GM19239 (cell line): ENCODE measurements at places on chromosomes 11 and 22.

DNA sequence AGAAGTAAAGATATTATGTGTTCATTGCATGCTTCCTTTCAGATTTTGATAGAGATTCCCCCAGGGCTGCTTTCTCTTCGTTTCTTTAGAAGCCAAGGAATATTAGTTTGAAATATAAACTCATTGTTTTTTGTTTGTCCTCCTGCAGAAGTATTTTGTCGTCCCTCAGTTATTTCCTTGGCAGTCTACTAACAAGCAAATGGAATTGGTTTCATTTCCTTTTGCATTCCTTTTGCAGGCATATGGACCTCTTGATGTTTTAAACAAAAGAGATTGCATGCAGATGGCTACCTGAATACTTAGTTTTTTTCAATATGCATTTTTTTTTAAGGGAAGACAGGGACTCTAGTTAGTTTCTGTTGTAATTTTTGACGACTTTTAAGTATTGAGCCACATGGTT is 62.2 kb downstream of the BCL2L13 start:
- no peak for DNase-seq

DNA sequence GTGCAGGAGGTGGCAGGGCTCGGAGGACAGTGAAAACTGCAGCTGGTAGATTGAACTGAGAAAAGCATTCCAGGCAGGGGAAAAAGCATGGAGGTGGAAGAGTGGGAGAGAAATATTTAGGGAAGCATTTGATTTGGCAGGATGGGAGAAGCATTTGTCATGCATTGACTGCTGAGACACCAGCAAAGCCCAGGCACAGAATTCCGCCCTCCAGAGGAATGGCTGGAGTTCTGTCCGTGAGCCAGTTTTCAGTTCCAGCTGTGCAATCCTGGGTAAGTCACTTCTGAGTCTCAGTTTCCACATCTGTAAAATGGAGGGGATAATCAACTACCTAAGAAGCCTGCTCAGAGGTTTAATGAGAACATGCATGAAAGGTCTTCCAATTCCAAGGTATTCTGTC is 4.3 kb upstream of the TSKU start:
- no peak for DNase-seq

- DNase-seq: no peak
Observed at GRCh38 chr22:19407649-19408606, 23.6 kb downstream of the HIRA start.

DNA sequence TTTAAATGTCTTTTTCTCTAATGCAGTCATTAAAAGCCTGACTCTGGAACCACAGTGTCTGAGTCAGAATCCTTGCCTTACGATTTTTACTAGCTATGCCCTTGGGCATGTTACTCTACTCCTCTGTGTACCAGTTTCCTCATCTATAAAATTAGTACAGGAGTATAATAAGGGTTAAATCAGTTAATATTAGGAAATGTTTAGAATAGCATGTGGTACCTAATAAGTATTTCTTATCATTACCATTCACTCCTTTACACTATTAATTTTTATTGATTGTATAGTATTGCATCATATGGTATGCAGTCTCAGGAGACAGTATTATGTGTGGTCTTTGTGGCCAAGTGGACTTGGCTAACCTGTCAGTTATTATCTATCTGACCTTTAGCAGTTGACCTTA is 68.2 kb downstream of the METTL15 start:
- no peak for DNase-seq

DNA sequence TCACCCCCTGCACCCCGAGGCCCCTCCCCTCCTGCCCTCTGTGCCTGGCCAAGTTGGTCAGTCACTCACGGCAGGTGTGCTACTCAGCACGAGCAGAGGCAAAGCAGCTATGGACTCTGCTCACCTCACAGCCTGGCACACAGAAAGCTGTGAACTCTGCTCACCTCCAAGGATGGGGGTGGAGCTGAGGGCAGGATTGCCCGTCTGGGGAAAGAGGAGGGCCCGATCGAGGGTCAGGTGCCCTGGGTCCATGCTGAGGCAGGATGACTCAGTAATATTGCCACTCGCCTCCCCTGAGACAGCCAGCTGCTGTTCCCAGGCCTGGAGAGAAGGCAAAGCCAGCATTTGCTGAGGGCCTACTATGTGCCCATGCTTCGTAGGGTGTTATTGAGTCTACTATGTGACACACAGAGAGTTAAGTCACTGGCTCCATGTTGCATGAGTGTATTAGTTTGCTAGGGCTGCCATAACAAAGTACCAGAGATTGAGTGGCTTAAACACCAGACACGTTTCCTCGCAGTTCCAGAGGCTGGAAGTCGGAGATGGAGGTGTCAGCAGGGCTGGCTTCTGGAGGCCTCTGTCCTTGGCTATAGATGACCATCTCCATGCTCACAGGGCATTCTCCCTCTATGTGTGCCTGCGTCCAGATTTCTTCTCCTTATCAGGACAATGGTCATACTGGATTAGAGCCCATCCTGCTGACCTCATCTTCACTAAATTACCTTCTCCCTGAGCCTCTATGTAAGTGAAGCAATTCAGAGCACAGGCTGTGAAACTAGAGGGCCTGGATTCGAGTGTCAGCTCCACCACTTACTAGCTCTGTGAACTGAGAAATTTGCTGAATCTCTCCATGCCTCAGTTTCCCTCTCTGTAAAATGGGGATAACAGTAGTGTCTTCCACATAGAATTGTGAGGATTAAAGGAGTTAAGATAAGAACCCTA is 13.2 kb upstream of the TSKU start:
- no peak for DNase-seq

DNA sequence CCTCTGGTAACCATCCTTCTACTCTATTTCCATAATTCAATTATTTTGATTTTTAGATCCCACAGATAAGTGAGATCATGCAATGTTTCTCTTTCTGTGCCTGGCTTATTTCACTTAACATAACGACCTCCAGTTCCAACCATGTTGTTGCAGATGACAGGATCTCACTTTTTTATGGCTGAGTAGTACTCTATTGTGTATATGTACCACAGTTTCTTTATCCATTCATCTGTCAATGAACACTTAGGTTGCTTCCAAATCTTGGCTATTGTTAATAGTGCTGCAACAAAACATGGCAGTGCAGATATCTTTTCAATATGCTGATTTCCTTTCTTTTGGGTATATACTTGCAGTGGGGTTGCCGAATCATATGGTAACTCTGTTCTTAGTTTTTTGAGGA is 286.4 kb upstream of the C11orf87 start:
- DNase-seq: no peak

DNA sequence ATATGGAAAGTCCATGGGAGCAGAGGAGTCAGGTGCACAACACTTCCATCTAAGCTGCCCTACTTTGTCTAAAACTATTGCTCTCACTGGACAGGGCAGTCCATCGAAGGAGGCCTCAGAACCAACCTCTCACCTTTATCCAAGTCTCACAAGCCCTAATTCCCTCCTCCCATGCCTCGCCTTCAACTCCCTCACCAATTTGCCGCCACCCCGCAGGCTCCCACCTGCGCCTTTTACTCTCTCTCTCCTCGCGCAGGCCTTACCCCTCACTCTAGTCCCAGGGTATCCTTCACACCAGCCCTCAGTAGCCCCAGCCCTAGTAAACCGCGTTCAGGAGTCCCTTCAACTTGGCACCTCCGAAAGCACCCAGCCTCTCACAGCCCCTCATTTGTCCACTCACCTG is 451 bp downstream of the FHIP1B start:
- DNase-seq: no peak

GRCh38 chr11:118057251-118058145 is 19.4 kb upstream of the TMPRSS4 start:
- DNase-seq: no peak

- DNase-seq: no peak
Observed at GRCh38 chr11:129323896-129324502, 51.6 kb upstream of the BARX2 start.

- DNase-seq: no peak
Observed at GRCh38 chr11:84799112-84799511, 828.0 kb downstream of the DLG2 start.

DNA sequence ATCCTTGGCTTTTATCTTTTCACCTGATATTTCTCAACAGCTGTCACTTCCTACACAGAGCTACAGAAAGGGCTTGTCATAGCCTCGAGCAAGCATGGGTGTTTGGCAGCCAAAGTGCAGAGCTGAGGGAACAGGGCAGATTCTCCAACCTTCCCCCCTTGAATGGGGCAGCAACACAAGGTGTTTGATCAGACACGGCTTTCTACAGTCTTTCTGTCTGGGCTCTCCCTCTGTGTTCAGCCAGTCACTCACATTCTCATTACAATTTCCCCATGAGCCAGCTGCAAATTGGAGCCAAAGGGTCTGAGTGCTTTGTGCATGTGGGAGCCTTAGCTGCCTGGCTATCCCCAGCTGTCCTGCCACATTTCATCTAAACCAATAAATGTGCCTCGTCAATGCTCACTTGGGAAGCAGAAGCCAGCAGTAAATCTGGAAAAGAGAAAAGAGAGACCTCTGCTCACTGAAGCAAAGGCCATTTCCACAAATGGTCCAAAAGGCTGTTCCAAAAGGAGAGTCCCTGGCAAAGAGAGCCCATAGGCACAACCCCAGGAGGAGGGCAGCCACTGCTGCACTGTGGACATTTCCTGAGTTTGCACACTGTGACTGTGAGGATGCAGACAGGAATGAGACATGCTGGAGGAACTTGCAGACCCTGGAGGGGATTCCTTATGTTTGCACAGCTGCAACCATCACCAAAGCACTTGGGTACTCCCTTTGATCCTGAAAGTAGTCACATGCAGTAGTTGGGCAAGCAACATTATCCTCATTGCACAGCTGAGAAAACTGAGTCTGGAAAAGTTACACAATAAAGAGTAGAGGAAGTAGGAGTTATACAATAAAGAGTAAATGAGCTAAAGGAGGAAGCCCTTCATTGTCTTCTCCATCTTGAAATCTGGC is 186.8 kb downstream of the FAM181B start:
- DNase-seq: no peak

DNA sequence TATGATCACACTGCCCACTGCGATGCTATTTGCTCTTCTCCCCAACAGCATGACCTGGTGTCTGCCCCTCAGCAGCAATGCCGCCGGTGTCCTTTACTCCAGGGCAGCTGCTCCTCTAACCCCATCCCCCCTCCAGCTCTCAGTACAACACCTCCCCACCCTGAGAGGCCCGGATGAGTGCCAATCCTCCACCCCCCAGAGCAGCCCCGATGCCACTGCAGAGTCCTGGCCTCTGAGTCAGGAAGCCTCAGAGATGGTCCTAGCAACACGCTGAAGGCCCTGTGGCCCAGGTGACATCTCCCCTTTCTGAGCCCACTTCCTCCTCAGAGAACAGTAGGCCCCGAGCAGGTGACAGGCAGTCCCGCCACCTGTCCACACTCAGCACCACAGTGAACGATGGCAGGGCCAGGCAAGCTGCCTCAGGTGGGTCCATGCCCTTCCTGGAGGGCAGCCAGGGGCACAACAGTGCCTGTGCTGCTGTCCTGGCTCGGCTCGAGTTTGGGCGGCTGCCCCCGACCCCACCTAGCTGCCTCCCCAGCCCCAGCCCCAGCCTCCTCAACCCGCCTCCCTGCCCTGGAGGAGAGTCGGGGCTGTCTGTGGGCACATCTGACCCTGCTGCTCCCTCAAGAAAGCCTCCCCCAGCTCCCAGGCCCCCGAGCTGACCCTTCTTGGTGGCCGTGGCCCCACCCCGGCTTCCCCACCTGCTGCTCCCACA is 3.9 kb upstream of the NDUFS8 start:
- DNase-seq: no peak

- DNase-seq: no peak
Observed at GRCh38 chr11:68763926-68764657, 12.8 kb upstream of the TESMIN start.

DNA sequence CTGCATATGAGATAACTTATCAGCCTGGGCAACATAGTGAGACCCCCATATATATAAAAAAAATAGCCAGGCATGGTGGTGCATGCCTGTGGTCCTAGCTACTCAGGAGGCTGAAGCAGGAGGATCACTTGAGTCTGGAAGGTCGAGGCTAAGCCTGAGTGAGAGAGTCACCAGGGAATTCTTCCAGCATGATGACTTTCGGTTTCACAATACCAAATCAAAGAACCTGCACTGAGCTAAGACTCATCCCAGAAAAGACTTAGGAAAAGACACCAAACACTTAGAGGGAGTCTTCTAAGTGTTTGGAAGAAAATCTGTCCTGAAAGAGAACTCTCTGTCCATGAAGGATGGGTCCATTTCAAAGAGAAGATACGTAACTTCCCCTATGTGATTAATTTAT is 12.7 kb downstream of the STK33 start:
- DNase-seq: no peak

DNA sequence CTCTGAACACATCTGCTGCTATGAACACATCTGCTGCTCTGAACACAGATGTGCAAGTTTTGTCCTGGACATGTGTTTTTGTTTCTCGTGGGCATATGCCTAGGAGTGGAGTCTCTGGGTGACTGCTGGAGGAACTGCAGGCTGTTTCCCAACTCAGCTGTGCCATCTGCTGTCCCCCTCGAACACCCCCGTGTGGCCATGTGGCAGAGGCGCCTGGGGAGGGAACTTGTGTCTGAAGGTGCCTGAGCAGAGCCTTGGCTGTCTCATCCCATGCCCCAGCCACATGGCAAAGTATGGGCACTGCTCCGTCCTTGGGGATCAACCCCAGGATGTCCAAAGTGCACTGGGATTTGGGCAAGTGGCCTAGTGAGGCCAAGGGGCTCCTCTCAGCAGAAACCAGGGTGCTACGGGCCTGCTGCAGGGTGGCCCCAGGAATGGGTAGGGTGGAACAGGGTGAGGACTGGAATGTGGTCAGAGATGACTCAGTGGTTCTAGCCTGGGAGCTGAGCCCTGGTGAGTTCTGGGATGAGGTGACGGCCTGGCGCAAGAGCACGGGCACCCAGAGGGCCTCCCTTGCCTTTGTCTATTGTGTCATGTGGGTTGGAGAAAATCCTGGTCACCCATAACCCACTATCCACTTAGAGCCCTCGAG is 14.7 kb downstream of the GATD1 start:
- no peak for DNase-seq

- no peak for DNase-seq
Observed at GRCh38 chr11:82680252-82680651, 53.4 kb downstream of the FAM181B start.
